Peyer's patch (tissue), 4 donors: ENCODE measurements at places on chromosomes 7 and 10.

- DNase-seq = peak; percentile 79
Observed at GRCh38 chr7:37448636-37449361, at the start of gene ELMO1. Gene ELMO1, minus strand, starts transcription at chr7:37448864. Its CDS starts 106,174 bp downstream, at chr7:37342690.

GRCh38 chr7:14851610-14852009, 50.9 kb downstream of the DGKB start:
- no peak for DNase-seq

GRCh38 chr10:22978287-22978686, 50.4 kb downstream of the ARMC3 start:
- DNase-seq = no peak

- DNase-seq = no peak
Observed at GRCh38 chr7:16535500-16535899, 8.9 kb downstream of the LRRC72 start.

- DNase-seq = no peak
Observed at GRCh38 chr7:121385800-121386179, 10.3 kb downstream of the FAM3C start.

GRCh38 chr10:102595897-102596296, 48.4 kb upstream of the TRIM8 start:
- no peak for DNase-seq

DNA sequence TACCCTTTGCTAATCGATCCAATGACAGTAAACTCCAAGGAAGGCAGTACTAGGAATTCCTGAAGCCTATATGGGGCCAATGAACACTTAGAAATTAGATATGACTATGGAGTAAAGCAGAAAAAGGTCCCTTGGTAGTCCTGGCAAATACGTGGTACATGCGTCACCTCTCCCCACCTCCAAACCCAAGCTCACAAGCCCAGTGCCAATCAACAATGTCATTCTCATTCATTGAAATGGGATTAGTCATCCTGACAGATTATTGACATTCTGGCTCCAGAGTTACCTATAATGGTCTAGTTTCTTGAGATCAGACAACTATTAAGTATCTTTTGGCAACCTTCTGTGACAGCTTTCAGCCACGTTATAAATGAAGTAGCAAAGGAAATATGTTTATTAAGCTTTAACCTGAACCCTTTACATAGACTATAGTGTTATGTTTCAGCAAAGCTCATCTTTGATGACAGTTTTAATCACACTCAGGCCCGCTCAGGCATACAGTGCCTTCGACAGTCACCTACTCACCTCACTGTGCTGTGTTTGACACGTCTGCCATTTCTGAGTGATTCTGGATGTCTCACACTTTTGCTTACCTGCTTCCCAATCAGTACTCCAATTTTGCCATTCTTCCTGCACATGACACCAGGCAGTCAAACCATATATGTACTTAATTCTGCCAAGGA, 69.6 kb upstream of the ADO start:
- DNase-seq = no peak

GRCh38 chr10:93917821-93918220, 24.0 kb downstream of the SLC35G1 start:
- no peak for DNase-seq

DNA sequence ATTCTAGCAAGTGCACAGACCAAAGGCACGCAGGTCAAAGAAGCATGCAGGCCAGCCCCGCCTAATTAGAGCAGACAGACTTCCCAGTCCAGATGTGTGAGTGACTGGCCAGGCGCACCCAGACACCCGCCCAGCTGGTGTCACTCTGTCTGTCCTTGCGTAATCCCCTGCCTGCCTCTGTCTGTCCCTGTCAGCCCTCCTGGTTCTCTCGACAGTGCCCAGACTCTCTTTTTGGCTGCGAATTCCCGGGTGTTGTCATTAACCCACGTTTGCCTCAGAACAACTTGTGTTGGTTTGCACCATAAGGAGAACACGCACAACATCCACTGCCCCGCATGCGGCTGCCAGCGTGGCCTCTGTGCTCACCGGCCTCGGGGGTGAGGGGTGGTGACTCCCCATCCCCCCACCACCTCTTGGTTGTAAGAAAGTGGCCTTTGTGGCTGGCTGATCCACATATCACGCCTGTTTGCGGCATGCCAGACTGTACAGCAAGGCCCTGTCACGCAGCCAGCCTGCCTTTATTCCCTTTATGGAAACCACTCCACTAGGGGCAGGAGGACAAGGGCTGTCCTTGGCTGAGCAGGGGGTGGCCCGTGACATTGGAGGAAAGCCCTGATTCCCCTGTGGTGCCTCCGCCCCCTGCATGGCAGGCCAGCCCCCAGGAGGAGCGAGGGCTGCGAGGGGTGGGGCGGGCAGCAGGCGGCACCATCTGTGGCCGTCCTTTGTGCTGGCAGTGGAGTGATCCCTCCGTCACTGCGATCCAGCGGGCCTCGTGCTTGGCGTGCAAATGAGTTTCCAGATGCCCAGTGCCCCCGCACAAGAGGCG, 72.8 kb upstream of the PPIF start:
- no peak for DNase-seq

DNA sequence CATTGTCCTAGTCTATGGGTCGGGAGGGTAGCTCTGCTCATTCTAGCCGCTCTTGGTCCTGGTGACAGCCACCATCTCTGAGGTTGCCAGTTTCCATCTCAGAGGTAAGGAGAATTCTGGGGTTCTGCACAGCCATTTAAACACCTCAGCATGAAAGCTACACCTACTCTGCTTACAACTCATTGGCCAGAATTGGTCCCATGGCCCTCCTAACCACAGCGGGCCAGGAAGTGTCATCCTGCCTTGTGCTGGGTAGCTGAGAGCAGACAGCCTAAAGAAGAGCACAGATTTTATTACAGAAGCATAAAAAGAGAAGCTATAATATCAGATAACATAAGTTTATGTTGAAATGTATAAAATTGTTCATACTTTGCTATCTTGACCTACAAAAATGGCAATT, 152.7 kb downstream of the HECW1 start:
- DNase-seq = no peak

DNA sequence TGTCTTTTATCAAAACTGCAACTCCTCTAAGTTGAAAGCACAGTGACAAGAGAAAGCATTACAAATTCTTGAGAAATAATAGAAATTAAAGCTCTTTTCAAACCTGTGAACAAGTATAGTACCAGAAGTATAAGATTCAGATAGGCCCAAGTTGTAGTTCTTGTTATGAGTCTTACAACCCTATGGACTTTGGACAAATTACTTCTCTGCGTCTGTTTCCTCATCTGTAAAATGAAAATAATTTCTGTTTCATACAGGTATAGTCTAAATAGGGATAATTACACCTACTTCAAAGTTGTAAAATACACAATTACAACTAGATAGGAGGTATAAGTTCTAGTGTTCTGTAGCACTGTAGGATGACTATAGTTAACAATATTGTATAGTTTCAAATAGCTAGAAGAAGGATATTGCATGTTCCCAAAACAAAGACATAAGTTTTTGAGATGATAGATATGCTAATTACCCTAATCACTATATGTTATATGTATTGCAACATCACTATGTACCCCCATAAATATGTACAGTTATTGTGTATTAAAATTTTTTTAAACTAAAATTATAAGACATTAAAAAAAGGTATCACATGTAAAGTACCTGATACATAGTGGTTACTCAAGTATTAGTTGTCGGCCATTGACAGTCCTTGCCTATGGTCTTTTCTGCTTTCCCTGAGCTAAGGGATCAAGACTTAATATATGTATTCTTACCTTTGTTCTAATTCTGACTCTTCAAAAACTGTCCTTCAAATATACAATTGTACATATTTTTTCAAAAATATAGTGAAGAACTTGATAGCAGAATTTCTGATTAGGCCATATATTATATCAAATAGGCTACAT, 1.8 kb upstream of the WASL start:
- DNase-seq = no peak

DNA sequence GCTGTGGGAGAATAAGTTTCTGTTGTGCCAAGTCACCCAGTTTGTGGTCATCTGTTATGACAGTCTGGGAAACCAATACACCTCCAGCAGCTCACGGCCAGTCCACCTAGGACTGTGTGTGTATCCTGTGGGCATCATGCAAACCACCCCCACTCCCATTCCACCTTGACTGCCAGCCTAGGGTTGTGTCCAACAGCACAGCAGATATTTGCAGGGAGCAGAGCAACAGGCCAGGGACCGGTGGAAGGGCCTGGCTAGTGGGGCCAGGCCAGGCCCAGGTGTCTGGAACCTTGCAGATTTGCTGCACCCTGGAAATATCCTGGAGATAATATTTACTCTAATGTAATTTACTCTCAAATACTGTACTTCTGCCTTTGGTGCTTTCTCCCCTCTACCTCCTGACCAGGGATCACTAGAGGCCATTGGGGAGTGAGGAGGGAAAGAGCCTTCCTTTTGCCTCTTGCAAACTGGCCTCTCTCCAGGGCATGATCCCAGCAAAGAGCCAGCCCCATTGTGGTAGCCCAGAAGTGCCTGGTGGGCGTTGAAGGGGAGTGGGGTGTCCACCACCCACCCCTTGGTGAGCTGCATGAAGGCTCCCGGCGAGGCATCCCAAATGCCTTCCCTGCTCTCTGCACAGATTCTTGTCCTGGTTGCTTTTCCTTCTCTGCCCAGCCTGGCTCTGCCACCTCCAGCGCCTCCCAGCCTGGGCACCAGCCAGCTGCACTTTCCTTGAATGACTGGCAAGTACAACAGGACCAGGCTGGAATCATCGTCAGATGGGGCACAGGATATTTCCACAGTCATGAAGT, 15.2 kb upstream of the TPST1 start:
- DNase-seq = no peak

DNA sequence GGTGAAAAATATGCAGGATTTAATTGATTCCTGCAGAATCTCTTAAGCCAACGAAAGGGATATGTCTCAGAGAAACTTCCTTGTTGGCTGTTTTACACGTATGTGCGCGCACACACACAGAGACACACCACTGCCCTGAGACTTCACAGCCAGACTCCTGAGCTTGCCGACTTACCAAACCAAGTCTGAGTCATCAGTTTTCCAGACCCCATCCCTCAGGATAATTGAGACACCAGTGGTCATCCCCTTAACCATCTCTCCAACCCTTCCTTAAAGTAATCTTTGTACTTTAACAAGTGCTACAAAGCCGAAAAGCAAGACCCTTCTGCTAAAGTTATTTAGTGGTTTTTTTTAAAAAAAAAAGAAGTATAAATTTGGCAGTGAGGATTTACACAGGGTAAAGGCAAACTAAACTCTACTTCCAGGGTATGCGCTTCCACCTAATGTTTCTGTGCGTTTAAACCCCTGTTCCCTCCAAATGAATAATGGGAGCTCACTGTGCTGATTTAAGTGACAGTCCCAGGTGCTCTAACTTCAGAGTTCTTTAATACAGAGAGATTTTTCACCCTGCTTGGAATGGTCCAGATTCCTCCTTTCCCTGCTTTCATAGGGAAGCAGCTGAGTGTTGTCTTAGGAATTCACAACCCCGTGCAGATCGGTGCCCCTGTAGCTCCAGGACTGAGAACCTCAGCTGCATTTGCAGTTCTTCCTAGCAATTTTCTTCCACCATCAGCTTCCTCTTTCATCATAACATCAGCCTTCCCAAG, 198.5 kb downstream of the INHBA start:
- no peak for DNase-seq

DNA sequence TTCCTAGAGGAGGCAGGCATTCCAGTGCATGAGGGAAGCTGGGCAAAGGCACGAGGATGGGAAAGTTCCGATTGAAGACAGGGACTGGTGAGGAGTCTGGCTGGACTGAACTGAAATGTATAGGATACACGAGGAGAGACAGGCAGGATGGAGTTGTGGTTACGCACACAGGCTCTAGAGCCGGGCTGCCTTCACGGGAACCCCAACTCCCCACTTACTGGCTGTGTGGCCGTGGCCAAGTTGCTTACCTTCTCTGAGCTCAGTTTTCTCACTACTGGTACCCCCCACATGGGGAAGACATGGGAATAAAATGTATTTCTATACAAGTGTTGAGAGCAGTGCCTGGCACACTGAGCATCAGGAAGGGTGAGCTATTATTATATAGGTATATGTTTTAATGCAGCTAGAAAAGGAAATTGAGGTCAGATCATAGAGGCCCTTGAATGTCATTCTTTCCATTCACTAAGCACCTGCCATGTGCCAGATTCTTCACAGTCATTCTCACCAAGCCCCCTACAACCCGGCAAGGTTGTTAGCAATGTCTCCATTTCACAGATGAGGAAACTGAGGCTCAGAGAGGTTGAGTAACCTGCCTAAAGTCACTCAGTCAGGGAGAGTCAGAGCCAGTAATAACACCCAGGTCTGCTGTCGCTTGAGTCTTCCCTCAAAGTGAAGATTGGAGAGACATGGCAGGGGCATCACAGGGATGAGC, 9.7 kb downstream of the CHST3 start:
- no peak for DNase-seq
